ENCODE measurements at places on chromosomes 12 and 14.

GRCh38 chr12:6605421-6606330 lies 1.5 kb downstream of the CHD4 start:
- no peak for DNase-seq

GRCh38 chr12:75508159-75508558 lies 3.2 kb downstream of the KRR1 start:
- DNase-seq = no peak

GRCh38 chr14:23951590-23952201 lies 1.9 kb upstream of the DHRS4 start:
- DNase-seq = no peak

DNA sequence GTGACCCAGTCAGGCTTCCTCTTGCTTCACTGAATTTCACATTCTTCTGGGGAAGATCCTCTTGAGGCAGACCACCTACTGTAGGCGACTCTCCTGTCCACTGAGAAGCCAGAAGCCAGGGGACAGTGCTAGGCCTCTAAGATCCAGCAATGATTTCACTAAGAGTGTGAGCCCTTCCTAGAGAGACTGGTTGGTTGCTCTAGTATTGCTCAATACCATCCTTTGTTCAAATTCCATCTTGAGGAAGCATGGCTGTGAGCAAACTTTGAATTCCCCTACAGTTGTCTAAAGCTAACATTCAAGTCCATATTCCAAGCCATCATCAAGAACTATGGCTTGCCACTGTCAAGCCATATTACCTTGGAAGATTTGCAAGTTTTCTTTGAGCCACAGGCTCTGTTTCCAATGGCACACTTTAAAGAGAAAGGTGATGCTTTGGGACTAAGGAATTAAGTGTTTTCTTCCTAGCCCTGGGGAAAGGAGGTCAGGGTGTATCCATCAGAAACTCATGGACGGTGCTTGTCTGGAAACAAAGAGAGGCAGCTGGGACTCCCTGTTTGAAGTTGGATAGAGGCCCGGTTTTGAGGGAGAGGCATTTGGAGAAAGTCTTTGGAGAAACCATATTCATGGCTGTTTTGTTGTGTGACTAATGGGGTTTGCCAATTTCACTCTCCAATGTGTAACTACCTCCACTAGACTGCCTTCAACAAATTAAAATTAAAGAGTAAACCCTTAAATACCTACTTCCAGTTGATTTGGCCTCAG lies 1217.9 kb downstream of the VRK1 start:
- DNase-seq = no peak
